ENCODE measurements at places on chromosomes 12 and 14.

- DNase-seq: peak; percentile 75
Observed at GRCh38 chr14:103871596-103872480, 24.5 kb upstream of the PPP1R13B start.

- DNase-seq: no peak
Observed at GRCh38 chr14:55800156-55800785, 220.3 kb downstream of the KTN1 start.

GRCh38 chr14:72796935-72797334 lies 97.0 kb downstream of the DPF3 start:
- DNase-seq: no peak

DNA sequence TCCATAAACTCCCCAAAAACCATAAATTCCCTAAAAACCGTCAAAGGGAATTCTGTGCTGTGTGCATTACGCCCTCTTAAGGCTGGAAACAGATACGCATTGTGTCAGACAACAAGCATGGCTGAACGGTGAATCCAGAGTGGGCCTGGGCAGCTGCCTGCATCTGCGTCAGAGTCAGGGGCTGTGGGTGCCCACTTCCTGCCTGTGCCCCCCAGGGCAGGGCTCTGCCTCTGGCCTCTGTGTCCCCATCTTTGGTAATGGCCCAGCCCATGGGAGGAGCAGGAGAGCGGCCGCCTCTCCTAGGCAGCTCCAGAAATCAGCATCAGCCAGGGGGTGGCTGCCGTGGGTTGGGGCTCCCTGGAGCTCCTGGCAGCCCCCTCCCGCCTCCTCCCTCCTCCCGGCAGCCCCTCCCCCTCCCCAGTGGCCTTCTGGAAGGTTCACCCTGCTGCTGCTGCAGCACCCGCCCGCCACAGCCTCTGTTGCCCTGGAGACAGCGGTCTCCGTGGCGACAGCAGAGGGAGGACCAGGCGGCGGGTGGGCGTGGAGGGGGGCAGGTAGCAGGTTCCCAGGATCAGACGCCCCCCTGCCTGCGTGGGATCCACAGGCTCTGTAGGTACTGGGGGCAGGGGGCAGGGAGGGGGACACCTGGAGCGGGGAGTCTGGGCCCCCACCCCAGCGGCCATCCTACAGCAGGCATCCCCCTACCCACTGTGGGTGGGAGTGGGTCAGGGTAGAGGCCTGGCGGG lies 5.9 kb downstream of the MMP17 start:
- DNase-seq: no peak

DNA sequence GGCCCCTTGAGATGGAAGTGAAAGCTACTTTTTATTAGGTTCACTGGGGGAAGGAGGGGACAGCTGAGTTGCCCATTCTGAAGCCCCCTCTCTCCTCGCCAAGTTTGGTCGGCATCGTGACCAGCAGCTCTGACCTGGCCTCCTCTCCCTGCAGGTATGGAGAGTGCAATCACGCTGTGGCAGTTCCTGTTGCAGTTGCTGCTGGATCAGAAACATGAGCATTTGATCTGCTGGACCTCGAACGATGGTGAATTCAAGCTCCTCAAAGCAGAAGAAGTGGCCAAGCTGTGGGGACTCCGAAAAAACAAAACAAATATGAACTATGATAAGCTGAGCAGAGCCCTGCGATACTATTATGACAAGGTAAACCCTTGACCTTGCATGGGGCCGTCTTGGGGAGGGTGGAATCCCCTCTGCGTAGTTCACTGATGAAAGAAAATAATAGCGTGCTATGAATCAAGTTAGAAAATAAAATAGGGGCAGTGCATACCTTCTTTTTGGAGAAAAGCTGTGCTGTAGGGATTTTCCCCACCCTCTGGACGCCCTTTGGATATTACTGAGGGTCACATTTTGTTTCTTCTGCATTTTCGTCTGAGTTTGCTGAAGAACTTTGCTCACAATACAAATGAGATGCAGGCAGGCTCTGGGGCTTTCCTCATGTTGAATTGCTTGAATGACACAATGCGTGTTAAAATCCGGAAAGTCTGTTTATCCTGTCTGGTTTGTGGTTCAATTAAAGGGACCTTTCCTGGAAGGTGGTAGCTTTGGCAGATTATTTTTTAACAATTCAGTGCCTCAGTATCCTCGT lies 29.4 kb downstream of the ELK3 start:
- peak; percentile 26 for DNase-seq

- no peak for DNase-seq
Observed at GRCh38 chr14:92880851-92881250, 42.1 kb upstream of the CHGA start.

DNA sequence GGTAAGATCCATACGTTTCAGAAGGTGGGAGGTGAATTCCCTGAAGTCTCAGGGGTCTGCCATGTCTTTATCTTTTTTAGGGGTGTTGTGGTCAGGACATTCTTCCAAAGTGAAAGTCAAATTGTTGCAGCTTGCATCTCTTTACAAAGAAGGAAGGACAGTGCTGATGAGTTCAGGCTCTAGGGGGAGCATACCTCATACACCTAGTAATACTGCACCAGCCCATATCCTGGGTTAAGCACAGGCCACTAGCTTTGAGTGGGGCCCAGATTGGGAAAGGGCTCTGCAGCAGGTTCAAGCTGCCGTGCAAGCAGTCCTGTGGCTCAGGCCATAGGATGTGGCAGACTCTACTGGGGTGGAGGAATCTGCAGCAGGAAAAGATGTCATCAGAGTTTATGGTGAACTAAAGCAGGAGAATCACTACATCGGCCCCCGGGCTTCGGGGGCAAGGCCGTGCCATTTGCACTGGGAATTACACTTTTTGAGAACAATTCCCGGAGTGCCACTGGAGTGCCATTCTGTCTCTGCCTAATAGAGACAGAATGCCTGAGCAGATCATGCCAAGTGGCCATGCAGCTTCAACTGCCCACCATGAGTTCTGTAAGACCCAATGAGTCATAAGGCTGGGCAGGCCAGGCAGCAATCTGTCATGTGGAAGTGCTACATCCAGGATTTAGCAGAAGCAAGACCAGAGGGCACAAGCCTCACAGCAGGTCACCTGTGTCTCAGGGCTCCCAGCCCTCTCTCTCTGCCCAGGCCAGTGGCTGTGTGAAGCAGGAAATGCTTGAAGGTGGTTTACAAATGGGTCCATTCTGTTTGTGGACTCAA lies 32.3 kb downstream of the DIO3 start:
- no peak for DNase-seq

- no peak for DNase-seq
Observed at GRCh38 chr14:30966415-30967363, 58.8 kb upstream of the AP4S1 start.

DNA sequence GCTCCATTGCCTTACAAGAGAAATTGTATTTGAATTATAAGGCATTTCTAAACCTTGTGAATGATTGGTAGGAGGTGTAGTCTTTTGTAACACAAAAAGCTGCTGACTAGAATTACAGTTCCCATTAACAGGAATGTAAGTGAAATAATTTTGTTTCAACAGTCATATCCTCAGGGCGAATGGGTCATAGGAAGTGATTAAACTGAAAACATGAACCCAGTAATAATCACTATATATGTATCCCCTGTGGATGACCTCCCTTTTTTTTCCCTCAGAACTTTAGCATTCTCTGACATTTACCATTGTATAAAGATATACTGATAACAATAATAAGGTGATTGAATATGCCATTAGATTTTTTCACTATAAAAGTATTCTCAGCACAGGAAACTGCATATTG lies 312.3 kb downstream of the ATP23 start:
- DNase-seq: no peak

GRCh38 chr14:80850197-80850814 lies 91.2 kb downstream of the CEP128 start:
- DNase-seq: peak; percentile 34

GRCh38 chr12:79441534-79441933 lies 249.2 kb downstream of the PAWR start:
- DNase-seq: no peak

- DNase-seq: no peak
Observed at GRCh38 chr14:89239023-89239422, 178.0 kb downstream of the FOXN3 start.

GRCh38 chr14:33120966-33121365 lies 182.3 kb downstream of the NPAS3 start:
- no peak for DNase-seq

GRCh38 chr14:70789961-70790360 lies 19.4 kb downstream of the MAP3K9 start:
- no peak for DNase-seq

DNA sequence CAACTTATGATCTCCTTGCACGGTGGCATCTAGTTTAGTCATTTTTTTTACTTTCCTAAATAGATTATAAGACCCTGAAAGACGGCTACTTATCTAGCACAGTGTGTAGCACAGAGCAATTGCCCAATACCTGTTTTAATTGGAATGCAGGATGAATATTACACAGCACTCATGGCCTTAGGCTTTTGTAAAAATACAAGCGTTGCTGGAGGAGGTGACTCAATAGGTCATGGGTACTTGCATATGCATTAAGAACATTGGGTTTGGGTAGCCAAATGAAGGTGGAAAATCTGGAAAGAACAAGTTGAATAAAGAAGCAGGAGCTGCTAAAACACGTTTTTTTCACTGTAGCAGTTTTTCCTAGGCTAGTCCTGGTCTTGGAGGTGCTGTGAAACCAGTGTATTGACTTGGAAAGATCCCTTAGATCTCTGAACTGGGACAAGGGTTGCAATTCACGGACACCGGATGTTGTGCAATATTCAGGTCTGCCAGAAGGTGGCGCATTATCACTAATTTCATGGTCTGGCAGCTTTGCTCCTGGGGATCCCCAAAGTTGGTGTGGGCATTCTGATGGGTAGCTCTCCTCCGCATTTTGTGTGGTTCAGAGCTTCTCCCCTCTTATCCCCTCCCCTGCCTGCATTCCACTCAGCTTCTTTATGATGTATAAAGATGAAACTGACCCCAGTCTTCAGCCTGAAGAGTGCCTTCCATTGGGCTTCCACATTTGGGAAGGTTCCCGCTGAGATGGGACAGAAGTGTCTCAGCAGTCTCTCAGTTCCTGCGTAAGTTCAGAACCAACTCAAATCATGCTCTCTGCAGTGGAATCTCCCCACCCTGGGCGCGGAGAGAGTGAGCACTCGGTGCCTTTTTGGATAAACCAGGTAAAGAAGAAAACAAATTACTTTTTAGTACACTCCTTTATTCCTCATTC lies 278.3 kb downstream of the NRXN3 start:
- DNase-seq: peak; percentile 9

DNA sequence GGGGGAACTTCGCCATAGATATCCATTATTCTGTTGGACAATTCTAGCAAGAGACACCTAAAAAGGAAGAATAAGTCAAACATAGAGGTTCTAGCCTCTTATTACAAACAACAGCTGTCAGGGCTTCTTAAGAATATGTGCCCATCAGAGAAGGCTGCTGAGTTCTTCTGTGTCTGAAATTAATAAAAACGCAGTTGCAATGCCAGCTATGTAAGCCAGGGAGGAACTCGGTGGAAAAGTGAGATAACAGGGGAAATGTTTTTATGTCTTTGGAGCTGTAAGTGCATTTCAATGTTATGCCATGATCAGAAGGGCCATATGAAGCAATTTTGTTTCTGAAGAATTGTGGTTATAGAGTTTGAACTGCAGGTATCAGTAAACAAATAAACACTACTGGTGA lies 95.0 kb downstream of the SYT1 start:
- DNase-seq: no peak

- no peak for DNase-seq
Observed at GRCh38 chr14:74326369-74327152, 21.7 kb upstream of the VRTN start.

DNA sequence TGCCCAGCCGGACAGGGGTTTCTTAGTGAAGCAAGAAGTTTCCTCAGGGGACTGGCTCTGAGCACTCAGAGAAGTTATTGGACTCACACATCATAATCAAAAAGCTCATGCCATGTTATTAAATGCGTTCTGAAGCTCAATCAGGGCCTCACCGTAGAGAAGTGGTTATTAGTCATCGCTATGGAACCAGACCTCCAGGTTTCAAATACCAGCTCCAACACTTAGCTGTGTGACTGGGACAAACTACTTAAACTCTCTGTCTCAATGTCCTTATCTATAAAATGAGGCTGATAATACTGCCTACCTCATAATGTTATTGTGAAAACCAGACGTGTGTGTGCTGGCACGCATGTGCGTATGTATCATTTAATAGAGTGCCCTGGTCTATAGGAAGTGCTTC lies 7.3 kb downstream of the STAT6 start:
- no peak for DNase-seq

- no peak for DNase-seq
Observed at GRCh38 chr12:76080017-76080728, 4.3 kb downstream of the NAP1L1 start.

- DNase-seq: no peak
Observed at GRCh38 chr12:75568393-75568792, 57.0 kb upstream of the KRR1 start.

GRCh38 chr12:127987199-127987901 lies 279.6 kb upstream of the TMEM132C start:
- no peak for DNase-seq

GRCh38 chr12:33605757-33606156 lies 166.1 kb upstream of the SYT10 start:
- no peak for DNase-seq

GRCh38 chr12:78192979-78193378 lies 362.3 kb downstream of the NAV3 start:
- no peak for DNase-seq

DNA sequence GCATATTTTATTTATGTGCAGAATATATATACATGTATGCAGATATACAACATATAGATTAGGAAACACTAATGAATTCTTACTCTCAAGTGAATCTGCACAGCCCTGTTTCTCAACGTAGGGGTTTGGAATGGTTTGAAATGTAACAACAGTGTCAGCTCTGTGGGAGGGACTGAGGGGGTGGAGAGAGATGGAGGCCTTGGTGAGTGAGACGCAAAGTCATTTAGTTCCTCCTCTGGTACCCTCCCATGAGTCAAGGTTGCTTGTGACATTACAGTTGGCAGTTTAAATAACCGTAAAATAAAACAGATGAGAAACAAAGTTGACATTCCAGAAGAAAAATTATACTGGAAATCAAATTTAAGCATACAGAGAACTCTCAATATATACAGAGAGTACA lies 313.0 kb upstream of the PRKD1 start:
- no peak for DNase-seq

- no peak for DNase-seq
Observed at GRCh38 chr12:67645601-67646000, 2.9 kb upstream of the DYRK2 start.

GRCh38 chr12:101493556-101493955 lies 18.4 kb downstream of the SPIC start:
- no peak for DNase-seq

GRCh38 chr14:92315050-92315805 lies 7.7 kb upstream of the SLC24A4 start:
- DNase-seq: no peak

Data from CD4-positive, alpha-beta T cell treated with Interleukin-12 subunit alpha and Interleukin-12 subunit beta, for 1 hour (primary cell).